ENCODE measurements at places on chromosomes 5 and 9.

DNA sequence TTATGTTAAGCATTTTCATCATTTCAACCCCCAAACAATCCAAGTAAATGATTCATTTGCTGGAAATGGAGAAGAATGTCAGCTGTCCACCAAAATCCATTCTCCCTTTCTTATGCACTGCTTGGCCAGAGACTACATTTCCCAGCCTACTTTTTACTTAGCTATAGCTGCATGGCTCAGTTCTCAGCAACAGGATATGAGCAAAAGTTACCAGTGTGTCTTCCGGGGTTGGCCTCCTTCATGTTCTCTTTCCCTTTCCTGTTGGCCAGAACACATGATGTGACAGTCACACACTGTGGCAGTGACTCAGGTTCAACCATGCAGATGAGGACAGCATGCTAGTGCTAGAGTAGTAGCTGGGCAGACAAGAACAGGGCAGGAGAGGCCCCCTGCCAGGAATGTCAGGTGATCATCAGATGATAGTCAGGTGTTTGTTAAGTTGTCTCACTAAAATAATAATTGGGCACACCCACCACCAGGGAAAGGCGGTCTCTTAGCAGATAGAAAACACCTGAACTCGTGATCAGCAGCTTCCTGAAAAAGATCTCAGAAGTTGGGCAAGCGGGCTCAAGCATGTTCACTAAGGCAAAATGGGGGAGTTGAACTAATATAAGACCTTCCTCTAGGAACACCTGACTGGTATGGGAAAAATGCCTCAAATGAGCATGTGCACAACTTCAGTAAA is 12.2 kb downstream of the GPR150 start:
- DNase-seq: no peak

DNA sequence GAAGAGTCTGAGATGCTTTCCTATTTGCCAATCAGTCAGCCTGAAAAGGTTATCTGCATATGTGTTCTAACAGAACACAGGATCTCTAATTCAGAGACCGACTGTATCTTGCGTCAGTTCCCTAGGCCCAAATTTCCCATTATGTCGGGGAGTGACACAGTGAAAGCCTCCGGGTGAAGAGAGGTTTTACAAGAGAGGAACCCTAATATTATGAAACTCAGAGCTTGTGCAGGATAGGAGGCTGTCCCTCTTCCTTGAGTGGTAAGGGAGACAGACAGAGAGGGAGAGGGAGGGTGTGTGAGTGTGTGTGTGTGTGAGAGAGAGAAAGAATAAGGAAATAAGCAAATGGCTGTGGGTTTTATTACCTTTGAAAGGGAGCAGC is 1.9 kb downstream of the CD14 start:
- no peak for DNase-seq

- DNase-seq: no peak
Measured at GRCh38 chr9:33306037-33306436, 15.7 kb downstream of the NFX1 start.

DNA sequence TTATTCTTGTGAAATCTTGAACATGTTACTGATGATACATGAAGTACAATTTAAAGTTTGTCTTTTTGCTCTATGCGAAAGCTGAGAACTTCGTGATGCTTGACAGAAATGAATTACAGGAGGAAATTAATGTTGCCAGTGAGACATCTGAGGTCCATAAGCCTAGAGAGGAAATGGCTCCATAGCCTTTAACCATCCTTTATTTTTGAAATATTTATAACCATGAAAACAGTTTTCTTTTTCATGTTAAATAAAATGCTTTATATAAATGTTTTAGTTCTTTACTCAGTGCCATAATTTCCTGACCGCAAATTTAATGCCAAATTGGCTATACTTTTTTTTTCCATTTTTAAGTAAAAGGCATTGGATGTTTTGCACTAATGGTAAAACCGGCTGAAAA is 29.1 kb downstream of the F2RL2 start:
- no peak for DNase-seq

DNA sequence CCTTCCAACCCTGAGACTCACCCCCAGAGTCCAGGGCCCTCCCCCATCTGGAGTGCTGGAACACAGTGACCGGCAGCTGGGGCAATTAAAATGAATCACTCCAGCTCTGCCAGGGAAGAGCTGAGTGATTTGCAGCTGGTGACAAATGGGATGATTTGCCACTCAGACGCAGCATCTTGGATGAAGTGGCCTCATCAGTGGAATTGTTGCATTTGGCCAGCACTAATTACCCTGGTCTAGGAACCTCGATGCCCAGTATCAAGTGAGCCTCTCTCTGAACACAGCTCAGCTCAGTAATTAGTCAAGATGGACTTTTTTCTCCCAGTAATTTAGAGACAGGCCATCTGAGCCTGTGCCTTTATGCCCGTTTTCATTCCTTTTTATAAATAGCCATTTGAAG is 259.5 kb downstream of the GRIA1 start:
- DNase-seq: no peak

DNA sequence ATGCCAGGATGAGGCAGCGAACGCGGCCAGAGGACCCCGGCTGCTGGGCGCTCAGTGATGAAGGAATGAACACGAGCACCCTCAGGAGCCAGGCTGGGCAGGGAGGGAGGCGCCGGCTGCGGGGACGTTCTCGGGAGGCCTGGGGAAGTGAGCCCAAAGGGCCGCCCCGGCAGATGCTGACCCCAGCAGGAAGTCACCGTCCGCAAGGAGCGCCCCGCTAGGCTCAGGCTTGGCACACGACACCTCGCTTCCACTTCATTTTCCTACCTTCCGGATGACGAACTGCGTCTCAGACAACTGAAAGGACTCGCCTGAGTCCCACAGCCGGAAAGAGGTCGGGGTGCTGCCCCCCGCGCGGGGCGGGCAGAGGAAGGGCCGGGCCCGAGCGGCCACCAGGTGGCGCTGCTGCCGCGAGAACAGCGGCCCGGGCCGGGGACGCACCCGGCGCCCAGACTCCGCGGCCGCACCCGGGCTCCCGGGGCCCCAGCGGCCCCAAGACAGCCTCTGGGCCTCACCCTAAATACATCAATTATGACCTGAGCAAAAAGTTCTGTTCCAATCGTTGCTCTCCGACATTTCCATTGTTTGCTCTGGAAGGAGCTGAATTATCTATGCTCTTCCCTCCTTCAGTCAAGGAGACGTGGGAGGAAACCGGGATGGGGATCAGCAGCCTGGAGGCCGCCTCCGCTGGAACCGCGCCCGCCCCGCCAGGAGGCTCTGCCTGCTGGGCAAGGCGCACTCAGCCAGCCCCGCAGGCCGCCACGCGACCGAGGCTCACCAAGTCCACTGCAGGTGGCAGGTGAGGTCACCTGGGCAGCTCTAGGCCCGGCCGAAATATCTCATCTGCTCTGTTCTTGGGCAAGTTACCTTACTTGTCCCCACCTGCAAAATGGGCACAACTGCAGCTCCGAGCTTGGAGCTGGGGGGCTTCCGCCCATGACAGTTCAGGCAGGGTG is 107.0 kb downstream of the ZNF354C start:
- DNase-seq: peak; percentile 94

DNA sequence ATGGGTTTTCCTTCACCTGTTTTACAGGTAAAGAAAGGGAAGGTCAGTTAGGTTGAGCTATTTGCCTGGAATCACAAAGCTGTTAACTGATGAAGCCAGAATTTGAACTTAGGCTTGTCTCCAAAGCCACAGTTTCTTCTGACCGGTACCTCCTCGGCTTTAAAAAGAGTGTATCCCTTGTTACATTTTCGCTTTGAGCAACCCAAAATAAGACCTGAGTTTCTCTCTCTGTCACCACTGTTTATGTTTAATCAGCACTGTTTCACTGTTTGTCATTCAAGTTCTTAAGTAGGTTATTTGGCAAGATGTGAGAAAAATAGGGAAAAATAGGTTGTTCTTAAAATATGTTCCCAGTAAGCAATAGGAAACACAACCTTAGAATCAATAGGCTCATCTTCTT is 84.6 kb downstream of the VCAN start:
- DNase-seq: no peak

GRCh38 chr9:38032266-38033110 is 36.5 kb downstream of the SHB start:
- peak; percentile 62 for DNase-seq

GRCh38 chr9:76365028-76365427 is 29.2 kb downstream of the RFK start:
- DNase-seq: no peak

- peak; percentile 56 for DNase-seq
Measured at GRCh38 chr9:36154331-36154952, 14.7 kb upstream of the CCIN start.

GRCh38 chr9:73871636-73872035 is 625.5 kb upstream of the RORB start:
- DNase-seq: no peak

GRCh38 chr5:150117945-150118560 is 31.7 kb upstream of the CSF1R start:
- no peak for DNase-seq

DNA sequence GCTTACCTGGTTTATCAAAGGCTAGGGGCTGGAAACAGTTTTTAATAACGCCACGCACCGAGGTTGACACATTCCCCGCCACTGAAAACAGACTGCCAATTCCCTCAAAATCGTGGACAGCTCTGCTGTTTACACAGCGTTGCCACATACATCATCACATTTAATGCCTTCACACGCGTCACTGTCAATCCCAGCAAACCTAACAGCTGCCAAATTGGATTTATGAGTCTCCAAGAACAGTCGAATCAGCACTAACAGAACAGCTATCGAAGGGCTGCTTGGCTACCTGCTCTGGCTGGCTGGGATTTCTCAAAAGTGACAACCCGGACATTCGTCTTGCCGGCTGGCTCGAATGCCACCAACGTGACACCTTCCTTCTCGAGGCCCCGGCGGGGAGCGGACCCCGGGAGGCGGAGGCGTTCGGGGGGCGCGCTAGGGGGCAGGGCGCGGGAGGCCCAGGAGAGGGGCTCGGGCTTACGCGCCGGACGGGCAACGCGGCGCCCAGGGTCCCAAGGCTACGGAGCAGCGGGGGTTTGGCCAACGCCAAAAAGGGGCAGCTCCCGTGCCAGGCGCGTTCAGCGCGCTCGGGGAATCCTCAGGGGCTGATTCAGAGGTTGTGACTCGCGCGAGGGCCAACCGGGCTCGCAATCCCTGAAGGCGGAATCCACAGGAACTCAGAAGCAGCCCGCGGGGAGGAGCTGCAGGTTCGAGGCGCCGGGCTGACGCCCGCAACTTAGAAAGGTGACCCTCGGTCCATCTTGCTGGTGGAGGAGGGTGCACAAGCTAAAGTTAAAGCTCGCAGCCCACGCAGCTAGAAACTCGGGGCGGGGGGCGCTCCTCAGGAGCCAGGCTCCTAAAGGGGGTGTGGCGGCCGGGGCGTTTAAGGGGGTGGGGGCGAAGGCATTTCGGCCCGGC is 1.2 kb downstream of the CDC14B start:
- DNase-seq: peak; percentile 69

DNA sequence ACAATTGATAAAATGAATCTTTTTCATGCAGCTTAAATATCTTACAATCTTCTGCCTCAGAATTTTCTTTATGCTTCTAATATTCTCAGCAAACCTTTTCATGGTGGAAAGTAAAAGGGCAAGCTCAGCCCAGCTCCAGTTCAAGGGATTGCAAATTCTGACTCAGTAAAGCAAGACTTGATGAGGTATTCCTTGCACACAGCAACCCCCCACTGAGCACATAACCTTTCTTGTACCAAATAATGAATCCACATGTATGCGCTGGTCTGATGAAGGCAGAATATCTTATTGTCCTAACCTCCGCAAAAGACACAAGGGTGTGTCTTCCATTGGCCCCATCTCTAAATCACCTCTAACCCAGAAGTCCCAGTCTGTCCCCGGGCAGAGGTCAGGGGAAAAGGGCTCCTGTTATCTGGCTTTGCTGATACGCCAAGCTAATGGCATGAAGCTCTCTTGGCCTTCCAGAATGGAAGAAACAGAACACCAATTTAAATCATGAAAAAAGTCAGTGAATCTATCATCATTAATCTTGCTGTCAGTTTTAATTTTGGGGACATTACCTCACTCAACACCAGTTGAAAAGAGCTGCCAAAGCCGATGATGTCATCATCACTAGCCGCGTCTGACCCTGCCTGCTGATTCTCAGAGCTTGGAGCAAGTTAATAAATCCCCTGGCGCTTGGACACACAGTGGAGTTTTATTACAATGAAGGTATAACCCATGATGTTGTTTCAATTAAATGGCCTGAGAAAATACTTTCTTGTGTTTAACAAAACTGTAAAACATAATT is 592.5 kb upstream of the CLINT1 start:
- DNase-seq: no peak

DNA sequence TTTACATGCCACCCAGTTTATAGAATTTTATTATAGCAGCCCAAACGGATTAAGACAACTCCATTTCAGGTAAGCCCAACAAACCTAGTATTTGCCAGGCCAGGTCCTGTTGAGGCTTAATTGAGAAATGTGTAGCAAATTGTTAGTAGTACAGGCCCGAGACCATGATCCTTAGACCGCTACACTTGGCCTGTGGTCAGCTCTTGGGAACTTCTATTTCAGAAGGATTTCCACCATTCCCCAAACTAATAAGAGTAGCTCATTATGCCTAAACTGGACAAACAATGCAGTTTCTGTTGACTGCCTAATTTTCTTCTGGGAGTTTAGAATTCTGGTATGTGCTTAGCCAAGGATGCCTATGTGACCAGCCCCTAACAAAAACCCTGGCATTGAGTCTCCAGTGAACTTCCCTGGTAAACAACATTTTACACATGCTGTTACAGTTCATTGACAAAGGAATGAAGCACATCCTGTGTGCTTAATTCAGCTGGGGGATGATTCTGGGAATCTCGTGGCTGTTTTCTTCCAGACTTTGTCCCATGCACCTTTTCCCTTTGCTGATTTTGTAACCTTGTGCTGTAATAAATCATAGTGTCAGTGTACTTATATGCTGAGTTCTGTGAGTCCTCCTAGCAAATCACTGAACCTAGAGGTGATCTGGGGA is 5.6 kb upstream of the GPX3 start:
- peak; percentile 43 for DNase-seq

- no peak for DNase-seq
Measured at GRCh38 chr9:134742822-134743535, 101.4 kb downstream of the COL5A1 start.

DNA sequence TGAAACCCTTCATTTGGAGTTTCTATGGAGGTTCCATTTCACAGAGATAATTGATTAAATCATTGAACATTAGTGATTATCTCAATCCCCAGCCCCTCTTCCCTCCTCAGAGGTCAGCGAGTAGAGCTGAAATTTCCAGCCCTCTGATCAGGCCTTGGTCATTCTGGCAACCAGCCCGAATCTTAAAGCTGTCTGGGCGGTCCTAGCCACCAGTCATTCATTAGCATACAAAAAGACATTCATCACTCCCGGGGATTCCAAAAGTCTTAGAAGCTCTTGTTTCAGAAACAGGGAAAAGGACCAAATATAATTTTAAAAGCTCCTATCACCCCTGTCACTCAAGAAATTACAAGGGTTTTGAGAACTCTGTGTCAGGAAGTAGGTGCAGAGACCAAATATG is 41.3 kb downstream of the ZNF474 start:
- DNase-seq: no peak

- peak; percentile 75 for DNase-seq
Measured at GRCh38 chr9:126615245-126615790, 1.6 kb downstream of the LMX1B start.

GRCh38 chr5:150186137-150186536 is 3.7 kb upstream of the SLC6A7 start:
- DNase-seq: no peak

Measured in right kidney (tissue), 9 donors.